ENCODE measurements at places on chromosomes 4 and X.

- DNase-seq: no peak
These were observed 33.7 kb downstream of the ANKRD17 start for GRCh38 chr4:73224886-73225285.

DNA sequence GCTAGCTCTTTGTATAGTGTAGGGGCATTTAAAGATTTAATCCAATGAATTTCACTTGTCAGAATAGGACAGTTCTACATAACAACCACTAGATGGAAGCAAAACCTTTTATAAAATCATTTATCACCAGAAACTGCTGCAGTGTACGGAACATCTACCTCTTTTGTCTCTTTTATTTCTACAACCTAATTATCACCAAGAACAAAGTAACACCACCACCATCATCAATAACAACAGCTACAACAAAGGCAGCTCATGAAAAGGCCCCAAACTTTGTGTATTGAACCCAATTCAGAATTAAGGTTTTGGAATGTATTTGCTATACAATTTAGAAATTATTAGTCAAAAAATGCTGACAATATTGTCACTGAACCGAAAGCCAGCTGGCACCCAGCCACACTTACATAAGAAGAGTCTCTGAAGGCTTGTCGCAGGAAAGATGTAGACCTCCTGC, 260.9 kb upstream of the RPS6KA3 start:
- DNase-seq: peak; percentile 10

DNA sequence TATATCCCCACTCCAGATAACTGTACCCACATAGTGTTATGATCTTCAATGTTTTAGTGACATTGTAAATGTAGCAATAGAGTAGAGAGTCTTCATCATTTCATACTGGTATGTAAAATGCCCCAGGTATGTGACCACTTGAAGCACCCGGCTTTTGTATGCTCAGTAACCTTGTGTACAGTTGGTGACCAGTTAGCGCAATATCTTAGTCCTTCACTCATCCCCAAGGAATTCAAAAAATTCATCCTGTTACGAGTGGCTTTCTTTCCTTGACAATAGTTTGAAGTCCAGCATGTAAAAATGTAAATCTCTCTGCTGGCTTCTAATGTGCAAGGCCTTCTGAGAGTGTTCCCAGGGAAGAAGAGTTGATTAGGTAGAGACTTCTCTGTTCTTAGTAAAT, 145.6 kb downstream of the ARX start:
- DNase-seq: no peak

DNA sequence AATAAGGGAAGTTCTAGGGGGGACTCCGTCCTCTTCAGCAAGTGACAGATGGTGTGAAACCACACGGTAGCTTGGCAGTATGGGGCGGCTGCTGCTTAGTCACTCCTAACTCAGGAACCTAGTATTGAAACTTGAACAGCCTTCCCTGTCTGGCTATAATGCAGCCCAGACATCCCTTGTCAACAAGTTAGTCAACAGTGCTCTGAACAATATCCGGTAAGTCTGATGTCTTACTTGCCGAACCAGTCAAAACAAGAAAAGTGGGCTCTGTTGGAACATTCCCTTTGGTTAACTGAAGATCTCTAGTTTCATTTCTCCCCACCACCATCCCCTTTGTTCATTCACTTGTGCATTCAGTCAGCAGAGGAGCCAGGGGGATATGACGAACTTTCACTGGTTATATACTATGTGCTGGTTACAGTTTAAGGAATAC, 18.7 kb upstream of the CXCL13 start:
- DNase-seq: no peak

DNA sequence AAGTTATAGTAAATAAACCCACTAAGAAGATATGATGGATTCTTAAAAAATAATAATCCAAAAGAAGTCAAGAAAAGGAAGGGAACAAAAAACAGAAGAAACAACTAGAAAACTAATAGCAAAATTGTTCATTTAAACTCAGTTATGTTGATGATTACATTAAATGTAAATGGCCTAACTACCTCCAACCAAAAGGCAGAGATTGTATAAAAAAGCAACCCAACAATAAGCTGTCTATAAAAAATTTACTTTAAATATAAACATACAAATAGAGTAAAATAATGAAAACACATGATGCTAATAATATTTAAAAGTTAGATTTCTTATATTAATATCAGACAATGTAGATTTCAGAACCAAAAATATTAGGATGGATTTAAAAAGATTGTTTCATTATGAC, 340.6 kb downstream of the CAMK2D start:
- no peak for DNase-seq

All from amniotic stem cell (primary cell).